IPS-NIHi11 (cell line): ENCODE measurements at places on chromosomes 11 and 22.

DNA sequence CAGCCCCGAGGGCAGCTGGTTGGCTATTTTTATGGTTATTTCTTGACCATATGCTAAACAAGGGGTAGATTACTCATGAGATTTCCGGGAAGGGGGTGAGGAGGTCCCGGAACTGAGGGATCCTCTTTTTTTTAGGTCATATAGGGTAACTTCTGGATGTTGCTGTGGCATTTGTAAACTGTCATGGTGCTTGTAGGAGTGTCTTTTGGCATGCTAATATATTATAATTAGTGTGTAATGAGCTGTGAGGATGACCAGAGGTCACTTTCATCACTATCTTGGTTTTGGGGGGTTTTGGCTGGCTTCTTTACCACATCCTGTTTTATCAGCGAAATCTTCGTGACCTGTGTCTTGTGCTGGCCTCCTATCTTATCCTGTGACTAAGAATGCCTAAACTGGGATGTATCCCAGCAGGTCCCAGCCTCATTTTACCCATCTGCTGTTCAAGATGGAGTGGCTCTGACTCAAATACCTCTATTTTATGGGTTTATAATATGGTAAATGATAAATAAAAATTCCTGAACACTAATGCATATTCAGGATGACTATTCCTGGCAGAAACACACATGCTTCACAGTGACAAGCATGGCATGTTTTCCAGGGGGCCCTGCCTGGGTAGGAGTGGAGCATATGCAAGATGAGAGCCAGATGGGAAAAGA, 11.2 kb downstream of the KREMEN1 start:
- DNase-seq = no peak

GRCh38 chr11:796565-797295, 1.4 kb downstream of the SLC25A22 start:
- DNase-seq = no peak

DNA sequence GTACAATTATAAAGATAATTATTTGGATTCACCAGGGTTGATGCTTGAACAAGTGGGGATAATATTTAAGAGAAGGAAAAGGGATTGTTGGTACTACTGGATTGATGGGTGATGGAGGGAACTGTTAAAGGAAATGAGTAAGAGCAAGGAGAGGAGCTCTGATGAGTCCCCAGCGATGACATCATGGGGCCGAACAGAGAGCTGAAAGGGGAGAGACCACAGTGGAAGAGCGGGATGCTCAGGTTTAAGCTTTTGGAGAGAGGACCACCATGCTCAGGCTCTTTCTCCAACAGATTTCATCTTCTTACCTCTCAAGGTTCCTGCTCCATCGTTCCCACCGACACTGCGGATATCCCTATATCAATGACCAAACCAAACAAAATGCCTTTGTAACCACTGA, 568.7 kb downstream of the ETS1 start:
- DNase-seq = no peak

DNA sequence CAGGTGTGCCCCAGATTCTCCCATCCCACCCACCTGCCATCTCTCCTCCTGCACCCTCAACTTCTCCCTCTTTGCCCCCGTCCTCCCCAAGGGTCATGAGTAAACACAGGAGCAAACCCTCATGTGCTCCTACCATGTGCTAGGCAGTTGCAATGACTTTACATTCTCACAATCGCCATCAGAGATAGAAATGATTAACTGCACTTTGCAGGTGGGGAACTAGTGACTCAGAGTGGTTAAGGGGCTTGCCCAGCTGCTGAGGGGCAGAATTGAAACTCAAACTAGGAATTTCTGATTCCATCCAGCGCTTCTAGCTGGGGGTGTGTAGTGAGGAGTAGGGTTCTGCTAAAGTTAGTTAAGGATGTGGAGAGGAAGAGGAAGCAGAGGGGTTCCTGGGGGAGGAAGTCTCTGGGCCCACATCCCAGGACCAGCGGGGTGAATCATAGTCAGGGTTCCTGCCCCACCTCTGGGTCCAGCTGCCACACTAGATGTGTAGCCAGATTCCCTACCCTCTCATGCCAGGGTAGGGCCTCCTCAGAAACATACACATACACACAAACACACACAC, 16.0 kb upstream of the PRG2 start:
- DNase-seq = no peak

DNA sequence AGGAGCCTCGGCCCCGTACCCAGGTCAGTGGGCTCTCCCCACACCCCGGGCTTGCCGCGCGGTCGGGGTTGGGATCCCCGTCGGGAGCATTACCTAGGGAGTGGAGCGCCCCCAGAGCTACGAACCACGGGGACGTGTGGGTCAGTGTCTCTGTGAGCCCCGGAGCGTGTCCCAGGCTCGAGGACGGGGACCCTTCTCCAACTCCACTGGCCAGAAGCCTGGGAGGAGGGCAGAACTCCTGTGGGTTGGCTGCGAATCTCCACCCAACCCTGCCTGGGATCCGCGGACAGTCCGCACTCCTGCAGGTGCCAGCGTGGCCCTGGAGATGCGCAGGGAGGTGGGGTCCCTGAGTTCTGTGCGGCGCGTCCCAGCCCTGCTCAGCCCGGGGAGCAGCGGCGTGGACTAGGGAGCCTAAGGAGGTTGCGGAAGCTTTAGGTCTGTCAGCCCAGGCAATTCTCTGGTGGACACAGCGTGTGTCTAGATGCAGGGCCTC, 346 bp downstream of the PPFIBP2 start:
- peak; percentile 34 for DNase-seq

- DNase-seq = no peak
Observed at GRCh38 chr11:64763526-64764039, 3.8 kb upstream of the PYGM start.

DNA sequence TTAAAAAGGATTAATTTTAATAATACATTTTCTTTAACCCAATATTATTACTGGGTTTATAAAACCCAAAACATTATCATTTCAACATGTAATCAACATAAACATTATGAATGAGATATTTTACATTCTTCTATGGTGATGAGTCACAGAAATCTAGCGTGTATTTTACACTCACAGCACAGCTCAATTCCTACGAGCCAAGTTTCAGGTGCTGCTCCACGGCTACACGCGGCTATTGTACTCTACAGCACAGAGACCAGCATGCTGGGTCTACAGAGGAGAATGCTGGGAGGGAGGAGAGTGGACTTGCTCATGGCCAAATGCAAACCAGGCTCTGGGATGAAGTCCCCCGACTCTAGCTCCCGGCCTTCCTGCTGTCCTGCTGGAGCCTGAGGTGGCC, 72.0 kb upstream of the LMO1 start:
- no peak for DNase-seq

DNA sequence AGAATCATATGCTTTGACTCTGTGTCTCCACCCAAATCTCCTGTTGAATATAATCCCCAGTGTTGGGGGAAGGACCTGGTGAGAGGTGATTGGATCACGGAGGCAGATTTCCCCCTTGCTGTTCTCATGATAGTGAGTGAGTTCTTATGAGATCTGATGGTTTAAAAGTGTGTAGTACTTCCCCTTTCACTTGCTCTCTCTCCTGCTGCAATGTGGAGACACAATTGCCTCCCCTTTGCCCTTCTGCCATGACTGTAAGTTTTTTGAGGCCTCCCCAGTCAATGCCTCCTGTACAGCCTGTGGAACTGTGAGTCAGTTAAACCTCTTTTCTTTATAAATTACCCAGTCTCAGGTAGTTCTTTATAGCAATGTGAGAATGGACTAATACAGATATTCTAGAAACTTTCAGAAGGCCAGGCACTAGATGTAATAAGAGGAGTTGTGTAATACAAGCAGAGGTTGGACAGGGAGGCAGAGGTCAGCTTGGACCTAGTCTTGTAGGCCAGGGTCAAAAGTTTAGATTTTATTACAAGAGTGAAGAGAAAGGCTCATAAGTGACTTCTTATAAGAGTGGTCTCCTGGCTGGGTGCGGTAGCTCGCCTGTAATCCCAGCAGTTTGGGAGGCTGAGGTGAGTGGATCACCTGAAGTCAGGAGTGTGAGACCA, 9.3 kb upstream of the SERPING1 start:
- DNase-seq = no peak

DNA sequence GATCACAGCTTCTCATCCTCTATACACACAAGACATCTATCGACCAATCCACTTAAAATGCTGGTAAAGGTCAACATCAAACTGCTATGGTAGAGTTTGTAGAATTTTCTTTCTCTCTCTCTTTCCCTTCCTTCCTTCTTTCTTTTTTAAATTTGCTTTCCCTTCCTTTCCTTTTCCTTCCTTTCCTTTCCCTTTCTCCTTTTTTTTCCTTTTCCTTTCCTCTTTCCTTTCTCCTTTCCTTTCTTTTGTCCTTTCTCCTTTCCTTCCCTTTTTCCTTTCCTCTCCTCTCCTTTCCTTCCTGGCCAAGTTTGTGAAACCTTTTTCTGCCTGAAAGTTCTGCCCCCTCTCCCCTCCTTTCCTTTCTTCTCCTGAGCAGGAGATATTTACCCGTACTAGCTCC, 3.1 kb downstream of the C11orf97 start:
- no peak for DNase-seq
